Activated naive CD8-positive, alpha-beta T cell treated with anti-CD3 and anti-CD28 coated beads, Interleukin-2, amount 10 ng/mL, durations not matched to agents 7 days and 5 days (primary cell): ENCODE measurements at places on chromosomes 7 and 10.

DNA sequence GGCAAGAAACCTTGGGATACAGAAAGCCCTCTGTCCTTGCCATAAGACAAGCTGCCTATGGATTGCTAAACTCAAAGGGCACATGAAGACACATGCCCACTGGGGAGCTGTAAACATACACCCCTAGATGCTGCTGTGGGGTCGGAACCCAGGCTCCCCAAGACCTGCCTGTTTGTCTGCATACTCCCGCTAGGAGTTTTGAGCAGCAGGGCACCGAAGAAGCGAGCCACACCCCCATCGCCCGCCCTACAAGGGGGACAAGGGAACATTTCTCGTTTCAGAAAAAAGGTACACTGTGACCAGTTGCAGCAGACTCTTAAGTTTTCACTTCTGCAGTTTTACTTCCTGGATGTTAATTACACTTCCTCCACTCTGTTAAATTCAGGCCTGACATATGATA lies 680.2 kb upstream of the GHITM start:
- no peak for DNase-seq

DNA sequence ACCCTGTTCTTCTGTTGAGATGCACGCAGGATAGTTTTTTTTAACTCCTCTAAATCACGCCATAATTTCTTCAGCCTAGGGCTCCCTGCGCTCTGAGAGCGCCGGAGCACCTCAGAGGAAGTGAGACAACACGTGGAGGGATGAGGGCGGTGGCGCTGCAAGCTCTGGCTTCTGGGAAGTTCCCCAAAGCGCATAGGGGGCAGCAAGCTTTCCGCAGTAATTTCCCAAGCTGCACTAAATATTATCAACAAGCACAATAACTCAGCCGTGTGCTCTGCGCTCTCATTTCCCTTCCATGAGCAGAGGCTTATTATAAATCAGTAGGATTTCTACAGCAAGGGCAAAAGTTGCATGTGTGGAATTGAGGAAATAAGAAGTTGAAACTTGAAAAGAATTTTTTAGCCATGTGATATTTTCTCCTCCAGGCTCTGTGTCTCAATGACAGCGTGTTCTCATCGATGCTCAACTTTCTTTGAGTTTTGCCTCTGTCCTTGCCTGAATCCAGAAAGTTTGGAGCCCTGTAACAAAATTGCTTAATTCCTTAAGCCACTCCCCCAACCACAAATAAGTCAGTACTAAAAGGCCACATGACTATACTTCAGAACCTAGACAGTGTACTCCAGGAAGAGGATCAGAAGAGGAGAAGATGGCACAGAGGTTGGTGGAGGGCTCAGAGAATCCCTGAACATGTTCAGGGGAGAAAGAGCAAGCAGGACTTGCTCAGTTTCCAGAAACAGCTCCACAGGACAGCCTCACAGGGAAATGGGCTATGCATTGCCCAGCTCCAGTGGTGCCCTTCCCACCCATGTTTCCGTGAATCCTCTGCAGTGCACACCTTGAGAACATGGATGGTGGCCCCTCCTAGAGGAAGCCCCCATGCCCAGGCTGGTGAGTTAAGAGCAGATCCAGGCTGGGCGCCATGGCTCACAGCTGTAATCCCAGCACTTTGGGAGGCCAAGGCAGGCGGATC lies 221.5 kb upstream of the GHITM start:
- no peak for DNase-seq

- no peak for DNase-seq
These were observed 59.8 kb downstream of the BAMBI start for GRCh38 chr10:28737096-28737495.

DNA sequence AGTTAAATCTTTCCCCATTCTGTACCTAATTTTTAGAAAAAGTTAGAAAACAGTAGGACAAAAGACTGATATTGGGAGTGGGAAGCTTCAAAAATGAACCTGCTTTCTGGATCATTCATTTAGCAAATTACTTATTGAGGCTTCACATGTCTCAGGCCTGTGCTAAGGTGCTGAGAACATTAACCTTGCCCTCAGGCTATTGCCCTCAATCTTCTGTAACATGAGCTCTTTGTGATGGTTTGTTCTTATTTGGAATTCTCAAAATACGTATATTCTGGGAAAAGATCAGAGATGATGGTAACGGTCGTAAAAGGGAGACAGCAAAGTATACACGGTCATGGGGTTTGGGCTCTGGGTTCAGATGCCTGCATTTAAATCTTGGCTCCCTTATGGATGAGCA lies 39.5 kb upstream of the PRKG1 start:
- no peak for DNase-seq

DNA sequence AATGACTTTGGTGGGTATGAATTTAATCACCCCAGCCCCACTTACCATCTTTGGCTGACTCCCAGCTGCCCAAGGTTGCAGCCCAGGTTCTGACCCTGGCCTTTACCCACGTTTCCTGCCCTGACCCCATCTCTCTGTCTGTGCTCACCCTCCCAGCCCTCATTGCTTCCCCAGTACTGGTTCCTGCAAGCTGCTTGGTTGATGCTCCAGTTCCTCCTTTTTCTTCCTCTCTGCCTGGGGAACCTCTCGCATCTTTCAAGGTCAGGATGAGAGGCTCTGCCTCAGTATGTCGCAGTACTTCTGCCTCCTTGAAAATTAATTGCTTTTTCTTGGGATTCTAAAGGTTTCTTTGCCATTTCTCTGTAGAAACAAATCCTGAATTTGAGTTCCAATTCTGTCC lies 263.8 kb upstream of the ZNF32 start:
- DNase-seq = no peak
